ENCODE measurements at places on chromosomes 4 and X.

GRCh38 chr4:81466841-81467671 is 4.7 kb downstream of the RASGEF1B start:
- peak; percentile 75 for DNase-seq

- DNase-seq: no peak
Observed at GRCh38 chr4:182062458-182062857, 180.7 kb upstream of the TENM3 start.

DNA sequence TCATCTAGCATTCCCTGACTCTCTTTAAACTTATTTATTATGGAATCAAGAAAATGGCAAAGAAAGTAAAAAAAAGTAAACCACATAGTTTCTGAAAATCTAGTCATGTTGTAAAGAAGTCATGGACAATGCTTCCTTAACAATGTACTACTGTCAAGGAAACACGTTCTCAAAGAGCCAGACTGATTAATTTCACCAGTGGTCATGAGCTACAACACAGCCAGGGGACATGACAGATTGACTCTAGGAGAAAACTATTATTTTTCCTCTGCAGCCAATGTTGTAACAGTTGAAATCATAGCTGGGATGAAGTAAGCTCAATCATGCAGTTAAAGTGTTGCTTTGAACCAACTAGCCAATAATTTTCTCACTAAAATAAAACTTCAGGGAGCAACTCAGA is 109.2 kb downstream of the MAPK10 start:
- DNase-seq: no peak

GRCh38 chrX:110182362-110182761 is 135.5 kb downstream of the AMMECR1 start:
- no peak for DNase-seq

DNA sequence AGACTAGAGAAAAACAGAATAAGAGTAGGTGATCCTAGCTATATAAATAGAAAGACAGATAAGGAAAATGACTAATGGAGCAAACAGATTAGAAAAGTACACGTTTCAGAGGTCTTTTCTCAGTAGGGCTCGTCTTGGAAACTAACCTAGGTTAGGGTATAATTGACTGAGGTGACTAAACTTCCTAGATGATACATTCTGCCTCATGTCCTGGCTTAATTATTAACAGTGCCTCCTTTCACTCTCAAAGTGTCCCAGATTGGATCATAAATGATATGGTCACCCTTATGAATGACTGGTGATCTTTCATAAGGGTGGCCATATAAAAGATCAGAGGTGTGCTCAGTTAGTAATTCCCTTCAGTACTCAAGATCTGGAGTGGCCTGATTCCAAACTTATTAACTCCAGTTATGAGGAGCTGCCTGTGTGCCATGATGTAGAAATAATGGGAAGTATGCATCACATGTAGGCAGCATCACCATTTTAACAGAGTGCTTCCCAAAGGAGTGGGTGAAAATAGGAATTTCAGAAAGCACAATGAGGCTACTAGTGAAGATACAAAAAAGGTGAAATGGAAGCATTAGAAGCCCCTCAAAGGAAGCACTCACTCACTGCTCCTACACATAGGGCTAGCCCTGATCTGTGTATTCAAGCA is 14.7 kb upstream of the GRIA3 start:
- no peak for DNase-seq

GRCh38 chr4:7516773-7517144 is 82.0 kb upstream of the PSAPL1 start:
- no peak for DNase-seq

- no peak for DNase-seq
Observed at GRCh38 chr4:54632537-54632936, 25.2 kb upstream of the KIT start.
